Spleen (tissue), 13 donors: ENCODE measurements at places on chromosomes 5 and 9. TPM values are rescaled to one million over a fixed set of nuclear protein-coding genes. Genes with fewer than 3 reads are reported as not detected.

Gene GMCL2
- total RNA-seq: not detected

Gene SPAG8
- total RNA-seq: 2.3 TPM

DNA sequence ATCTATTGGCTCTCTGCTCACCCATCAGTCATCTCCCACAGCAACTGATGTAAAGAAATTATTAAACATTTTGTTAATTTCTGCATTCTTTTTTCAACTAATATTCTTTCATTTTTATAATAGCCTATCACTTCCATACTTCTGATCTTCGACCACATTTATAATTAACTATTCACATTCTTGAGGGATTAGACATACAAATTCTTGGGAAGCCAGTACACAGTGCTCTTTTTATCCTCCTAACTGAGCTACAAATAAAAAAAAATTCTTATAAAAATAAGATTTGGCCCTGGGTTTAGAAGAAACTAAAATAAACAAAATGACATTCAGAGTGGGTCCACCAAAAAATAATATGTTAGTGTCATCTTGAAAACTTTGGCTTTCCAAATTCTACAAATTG lies 103.7 kb upstream of the ITGA1 start:
- H3K36me3 ChIP-seq: no peaks in the 10 kb centered on the region
- H3K4me1 ChIP-seq: no peaks in the 10 kb centered on the region
- DNase-seq: no peak
- H3K4me3 ChIP-seq: no peak overlapping the region
- H3K27me3 ChIP-seq: no peaks in the 10 kb centered on the region
- H3K27ac ChIP-seq: no peak overlapping the region

- DNase-seq: no peak
- no peak overlapping the region for H3K4me3 ChIP-seq
- H3K4me1 ChIP-seq: peaks cover 46% of the 10 kb centered on the region
- no peak overlapping the region for H3K27ac ChIP-seq
- H3K27me3 ChIP-seq: no peaks in the 10 kb centered on the region
These were observed 31.2 kb downstream of the CNOT6 start for GRCh38 chr5:180525399-180525798.

Gene C9orf50
- total RNA-seq: not detected

- H3K27ac ChIP-seq: no peak overlapping the region
- no peaks in the 10 kb centered on the region for H3K36me3 ChIP-seq
- no peaks in the 10 kb centered on the region for H3K27me3 ChIP-seq
These were observed 32.4 kb downstream of the AHRR start for GRCh38 chr5:353612-354580.

Gene IFNK
- not detected for total RNA-seq

Gene TNFSF15
- 0.55 TPM for total RNA-seq

- no peaks in the 10 kb centered on the region for H3K4me1 ChIP-seq
- DNase-seq: no peak
- H3K27me3 ChIP-seq: no peaks in the 10 kb centered on the region
- H3K27ac ChIP-seq: no peak overlapping the region
- no peak overlapping the region for H3K4me3 ChIP-seq
These were observed 25.5 kb upstream of the TTC23L start for GRCh38 chr5:34813509-34813908.

- no peaks in the 10 kb centered on the region for H3K27me3 ChIP-seq
- no peak overlapping the region for H3K27ac ChIP-seq
- no peak overlapping the region for H3K4me3 ChIP-seq
- H3K36me3 ChIP-seq: no peaks in the 10 kb centered on the region
These were observed 27.9 kb upstream of the KLF9 start for GRCh38 chr9:70442328-70442848.

Gene SPZ1
- not detected for total RNA-seq

Gene BHMT2
- 0.35 TPM for total RNA-seq

DNA sequence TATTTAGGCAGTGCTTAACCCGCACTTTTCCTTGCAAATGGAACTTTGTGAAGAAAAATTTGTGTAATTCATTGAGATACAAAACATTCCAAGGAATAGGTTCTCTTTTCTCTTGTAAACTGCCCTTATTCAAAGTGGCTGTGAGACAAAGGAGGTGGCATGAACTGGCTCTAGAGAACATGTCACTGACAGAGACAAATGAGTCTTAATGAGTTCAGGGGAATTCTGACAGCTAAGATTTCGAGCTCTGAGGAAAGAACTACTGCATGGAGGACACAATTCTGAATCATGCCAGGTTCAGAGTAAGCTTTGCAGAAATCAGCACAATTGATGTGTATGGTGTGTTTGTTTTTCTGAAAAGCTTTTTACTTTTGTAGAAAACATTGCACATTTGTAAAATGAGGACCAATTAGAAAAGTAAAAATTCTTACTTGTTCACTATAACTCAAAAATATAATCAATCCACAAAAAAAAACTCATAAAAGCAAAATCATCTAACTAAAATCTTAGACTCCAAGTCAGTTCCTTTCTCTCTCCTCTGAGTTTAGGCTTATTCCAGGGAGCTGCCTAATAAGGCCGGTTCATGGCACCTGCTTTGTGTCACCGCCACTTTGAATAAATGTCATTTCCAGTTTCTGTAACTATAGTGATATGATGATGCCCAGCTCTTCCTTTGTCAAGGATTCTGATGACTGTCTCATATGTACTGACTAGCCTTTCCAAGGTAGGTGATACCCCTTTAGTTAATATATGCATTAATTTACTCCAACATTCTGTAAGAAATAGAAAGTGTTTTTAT lies 163.2 kb downstream of the HCN1 start:
- no peak overlapping the region for H3K27ac ChIP-seq
- no peaks in the 10 kb centered on the region for H3K36me3 ChIP-seq
- no peaks in the 10 kb centered on the region for H3K4me1 ChIP-seq
- H3K4me3 ChIP-seq: no peak overlapping the region
- DNase-seq: no peak

DNA sequence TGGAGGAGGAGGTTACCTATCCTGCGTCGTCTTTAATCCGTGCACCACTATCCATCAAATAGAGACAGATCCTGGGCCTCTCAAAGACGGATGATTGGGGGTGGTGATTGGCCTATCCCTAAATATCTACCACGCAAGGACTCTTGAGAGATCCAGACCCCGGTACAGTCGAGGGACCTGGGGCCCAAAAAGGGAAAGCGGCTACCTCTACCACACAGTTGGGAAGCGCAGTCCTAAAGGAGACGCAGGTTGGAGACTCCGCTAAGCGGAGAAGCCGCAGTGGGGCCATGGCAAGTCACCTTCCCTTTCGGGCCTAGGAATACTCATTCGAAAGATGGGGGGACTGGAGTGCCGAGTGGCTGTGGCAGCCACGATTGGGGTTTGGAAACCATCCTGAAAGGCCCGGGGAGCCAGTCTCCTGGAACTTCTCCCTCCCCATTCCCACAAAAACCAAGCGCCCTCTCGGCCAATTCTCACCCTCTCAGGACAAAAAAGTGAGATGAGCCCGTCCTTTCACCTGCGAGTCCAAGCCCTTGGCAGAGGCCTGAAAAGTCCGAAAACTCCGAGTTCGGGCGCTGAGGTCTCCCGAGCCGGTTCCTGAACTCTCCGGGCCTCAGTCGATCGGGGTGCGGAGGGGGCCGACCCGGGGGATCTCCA lies 499 bp upstream of the FOXE1 start:
- DNase-seq: no peak
- peaks cover 100% of the 10 kb centered on the region for H3K27me3 ChIP-seq
- H3K4me3 ChIP-seq: no peak overlapping the region
